Activated gamma-delta T cell treated with anti-CD3 and anti-CD28 coated beads, Interleukin-2, amount 50 U/mL, for 16 hours (primary cell): ENCODE measurements at places on chromosomes 4 and X.

DNA sequence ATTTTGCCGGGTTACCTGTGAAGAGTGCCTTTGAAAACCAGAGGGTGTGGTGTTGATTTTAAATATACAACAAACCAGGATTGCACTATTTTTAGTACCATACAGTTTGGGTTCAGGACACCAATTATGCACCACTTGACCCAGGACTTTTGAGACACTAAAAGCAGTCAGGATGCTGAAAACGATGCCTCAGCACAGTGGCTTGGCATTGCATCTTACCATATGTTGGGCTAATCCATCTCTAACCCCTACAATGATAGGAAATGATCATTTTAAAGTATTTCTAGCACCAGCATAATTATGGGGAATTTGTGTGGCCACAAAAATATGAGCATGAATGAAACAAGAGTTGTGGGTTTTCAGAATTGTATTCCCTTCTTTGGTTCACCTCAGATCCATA is 4.1 kb downstream of the IBSP start:
- no peak for DNase-seq

GRCh38 chr4:34170946-34171345 is 2073.4 kb downstream of the ARAP2 start:
- no peak for DNase-seq

- DNase-seq = no peak
These were observed 346.7 kb upstream of the RASGEF1B start for GRCh38 chr4:81818385-81818920.

- DNase-seq = no peak
These were observed 14.5 kb downstream of the TBCK start for GRCh38 chr4:106301393-106302061.

- DNase-seq = no peak
These were observed 11.3 kb downstream of the APBB2 start for GRCh38 chr4:41202820-41203568.

DNA sequence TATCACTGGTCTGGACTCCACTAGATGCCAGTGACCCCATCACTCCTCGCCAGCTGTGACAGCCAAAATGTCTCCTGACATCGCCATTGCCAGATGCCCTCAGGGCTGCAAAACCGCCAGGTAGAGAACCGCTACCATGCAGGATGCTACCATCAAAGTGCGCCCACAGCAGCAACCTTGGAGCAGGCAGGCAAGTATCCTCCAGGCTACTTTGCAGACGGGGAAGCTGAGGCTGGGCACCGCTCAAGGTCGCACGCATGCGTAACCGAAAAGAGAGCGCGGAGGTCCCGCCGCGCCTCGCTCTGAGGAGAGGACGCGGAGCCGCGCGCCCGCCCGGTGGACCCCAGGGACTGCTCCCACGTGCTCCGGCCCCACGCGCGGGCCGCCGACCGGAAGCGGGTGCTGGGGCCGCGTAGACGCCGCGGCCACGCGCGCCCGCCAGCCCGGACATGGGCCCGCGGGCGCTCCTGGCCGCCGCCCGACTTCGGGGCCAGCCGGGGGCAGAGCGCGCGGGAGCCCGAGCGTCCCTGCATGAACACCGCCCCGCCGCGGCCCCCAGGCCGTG is at the start of gene STS:
STS (plus strand) TSS at position 300 of the 565 bp plus-strand sequence. CDS start 105,488 bp downstream, outside the sequence.
- DNase-seq = peak; percentile 12

- no peak for DNase-seq
These were observed 676.8 kb upstream of the HS3ST1 start for GRCh38 chr4:12105519-12105918.

DNA sequence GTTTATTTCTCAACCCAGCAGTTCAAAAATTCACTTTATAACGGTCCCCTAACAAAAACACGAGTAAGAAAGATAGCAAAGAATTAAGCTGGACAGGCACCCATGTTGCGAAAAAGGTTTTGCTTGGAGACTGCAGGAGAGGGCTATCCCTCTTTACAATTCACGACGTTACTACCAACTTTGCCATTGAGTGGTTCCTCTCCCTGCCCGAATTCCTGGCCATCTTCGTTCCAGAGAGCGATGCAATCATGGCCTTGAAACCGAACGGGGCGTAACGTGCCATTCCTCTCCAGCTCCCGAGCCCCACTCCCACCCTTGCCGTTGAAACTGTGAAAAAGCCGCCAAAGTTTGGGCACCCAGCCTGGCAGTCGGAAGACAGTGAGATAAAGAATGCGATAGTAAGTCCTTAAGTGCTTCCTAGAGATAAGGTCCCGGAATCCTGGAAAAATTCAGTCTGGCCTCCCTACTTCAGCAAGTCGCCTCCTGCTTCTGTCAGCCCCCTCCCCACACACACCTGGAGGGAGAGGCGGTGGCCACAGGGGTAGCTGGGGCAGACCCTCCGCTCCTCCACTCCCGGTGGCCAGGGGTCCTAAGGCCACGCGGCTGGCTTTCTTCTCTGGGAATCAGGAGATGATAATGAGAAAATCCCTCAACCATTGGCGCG is 65.2 kb downstream of the FBXO8 start:
- DNase-seq = no peak

DNA sequence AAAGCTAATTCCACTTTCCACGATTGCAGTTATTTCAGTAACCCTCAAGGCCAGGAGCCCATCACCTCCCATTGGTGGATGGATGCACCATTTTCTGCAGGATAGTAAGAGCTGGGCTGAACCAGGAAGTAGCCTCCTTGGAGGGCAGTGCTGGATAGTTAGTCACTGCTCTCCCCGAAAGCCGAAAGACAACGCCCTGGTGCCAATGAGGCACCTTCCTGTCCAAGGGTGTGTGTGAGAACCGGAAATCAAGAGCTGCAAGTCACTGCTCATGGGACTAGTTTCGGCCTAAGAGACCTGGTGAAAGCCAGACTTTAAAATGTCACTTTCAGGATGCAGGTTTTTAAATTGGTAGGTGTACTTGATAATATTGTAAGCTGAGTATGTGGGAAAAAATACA is 203.8 kb upstream of the HS3ST1 start:
- DNase-seq = no peak

DNA sequence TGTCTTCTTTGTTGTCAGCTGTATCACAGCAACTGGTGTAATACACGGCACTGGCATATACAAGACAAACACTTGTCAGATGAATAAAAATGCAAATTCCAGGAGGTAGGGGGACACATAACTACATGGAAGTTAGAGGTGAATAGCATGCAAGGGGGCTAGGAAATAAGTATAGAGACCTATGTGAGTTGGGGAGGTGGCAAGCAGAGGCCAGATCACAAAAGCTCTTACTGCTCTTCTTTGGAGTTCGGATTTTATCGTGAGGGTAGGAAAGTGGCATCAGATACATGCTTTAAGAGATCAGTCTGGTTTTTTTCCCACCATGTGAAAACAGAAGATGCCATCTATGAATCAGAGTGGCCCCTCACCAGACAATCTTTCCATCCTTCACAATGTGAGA is 2.8 kb upstream of the SRP72 start:
- DNase-seq = no peak

- DNase-seq = no peak
These were observed 49.1 kb downstream of the APOOL start for GRCh38 chrX:85052636-85053343.

DNA sequence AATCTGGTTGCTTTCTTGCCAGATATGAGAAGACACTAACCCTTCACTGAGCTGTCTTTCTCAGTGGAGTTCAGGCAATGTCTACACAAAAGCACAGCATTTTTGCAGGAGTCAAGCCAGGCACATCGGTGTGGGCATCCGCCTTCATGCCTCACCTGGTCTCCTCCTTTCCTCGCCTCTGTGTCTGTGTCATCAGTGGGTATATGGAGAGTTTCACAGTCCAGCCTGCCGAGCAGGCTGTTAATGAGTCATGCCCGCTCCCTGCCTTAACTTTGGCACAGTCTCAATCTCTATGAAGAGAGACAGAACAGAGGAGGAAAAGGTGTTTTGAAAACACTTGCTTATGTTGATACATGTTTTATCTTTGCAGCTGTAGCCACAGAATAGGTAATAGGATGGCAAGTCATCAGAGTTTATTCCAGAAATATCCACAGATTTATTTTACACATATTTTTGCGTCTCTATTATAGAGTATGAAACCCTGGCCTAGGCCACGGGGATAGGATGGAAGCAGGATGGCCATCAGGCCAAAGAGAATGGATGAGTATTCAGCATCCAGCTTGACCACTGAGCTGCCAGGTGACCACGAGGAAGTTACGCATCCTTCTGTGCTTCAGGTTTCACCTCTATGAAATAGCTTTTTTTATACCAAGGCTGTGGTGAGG is 32.8 kb upstream of the MAML3 start:
- DNase-seq = no peak

- DNase-seq = no peak
These were observed 175.8 kb upstream of the TECRL start for GRCh38 chr4:64584981-64585557.

DNA sequence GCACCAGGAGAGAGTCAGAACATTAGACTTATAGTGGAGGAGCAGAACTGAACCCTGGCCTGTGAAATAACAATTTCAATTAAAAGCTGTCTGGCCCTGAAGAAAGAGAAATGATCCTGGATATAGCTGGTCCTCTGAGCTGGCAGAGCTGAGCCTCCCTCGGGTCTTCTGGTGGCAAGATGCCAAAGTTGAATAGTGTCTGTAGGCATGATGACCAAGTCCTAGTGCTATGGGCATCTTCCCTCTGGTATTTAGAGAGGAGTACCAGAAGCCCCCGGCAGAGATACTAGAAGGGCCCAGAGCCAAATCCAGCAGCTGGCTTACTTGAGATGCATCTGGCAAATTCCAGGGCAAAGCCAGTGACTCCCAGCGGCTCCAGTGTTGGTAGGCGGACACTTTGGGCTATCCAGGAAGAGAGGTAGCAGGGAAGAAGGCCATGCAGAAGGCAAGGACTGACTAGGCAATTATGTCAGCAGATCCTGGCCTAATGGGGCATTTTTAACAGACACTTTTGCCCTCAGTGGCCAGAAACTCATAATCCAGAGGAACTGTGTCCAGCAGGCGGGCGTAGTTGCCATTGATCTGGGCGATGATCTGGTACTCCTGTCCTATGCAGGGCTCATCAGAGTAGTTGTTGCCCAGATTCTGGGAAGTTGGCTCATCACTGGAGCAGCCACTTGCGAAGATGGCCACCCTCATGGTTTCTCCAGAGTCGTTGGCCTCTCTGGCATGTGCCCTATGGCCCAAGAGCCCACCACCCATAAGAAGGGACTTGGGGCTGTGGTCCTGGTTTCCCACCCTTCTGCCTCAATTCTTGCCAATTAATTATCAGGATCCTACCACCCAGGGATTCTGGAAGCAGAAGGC is 17.9 kb downstream of the VSIG4 start:
- no peak for DNase-seq

- no peak for DNase-seq
These were observed 747.6 kb upstream of the FTHL17 start for GRCh38 chrX:31819455-31819854.

DNA sequence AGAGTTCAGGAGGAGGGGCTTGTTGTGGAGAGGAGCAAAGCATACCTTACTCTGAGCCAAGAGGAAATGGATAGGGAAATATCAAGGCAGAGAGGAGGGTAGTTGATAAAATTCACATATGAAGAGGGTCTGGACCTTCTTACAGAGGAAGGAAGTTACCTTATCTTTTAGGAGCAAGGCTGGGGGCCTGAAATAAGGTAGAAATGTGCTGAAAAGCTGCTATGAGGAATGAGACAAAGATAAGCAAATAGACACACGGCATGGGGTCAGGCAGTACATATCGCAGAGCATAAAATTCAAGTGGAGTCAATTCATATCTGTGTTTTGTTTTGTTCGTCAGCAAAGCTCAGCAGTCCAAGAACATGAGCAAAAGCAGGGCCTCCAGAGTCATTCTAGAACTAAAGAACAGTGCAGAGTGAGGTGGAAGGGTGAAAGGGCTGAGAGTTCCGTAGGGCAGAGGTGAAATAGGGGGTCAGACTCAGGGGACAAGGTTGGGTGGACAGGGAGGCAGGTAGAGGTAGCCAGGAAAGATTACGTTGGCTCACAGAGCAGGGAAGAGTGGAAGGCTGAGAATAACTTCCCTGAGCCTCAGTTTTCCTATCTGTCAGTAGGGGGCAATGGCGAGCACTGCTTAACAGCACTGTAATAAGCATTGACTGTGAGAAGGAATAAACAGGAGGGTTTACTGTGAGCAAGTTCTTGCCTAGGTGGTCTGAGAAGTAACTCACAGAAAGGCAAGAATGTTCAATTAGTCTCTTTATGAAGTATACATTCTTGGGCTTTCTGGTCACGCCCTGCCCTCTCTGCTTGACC is 9.2 kb downstream of the VSIG4 start:
- DNase-seq = no peak
